ENCODE measurements at places on chromosomes 13 and 19. TPM values are rescaled to one million over a fixed set of nuclear protein-coding genes. Genes with fewer than 3 reads are reported as not detected.
A peak's percentile ranks its signal among the peaks of the same experiment; 100 is the strongest.

- DNase-seq = no peak
Measured at GRCh38 chr13:37482331-37482730, 116.2 kb downstream of the POSTN start.

The IZUMO1 gene
- not detected for total RNA-seq

- DNase-seq = peak; percentile 40
Measured at GRCh38 chr13:98279473-98280175, 102.6 kb upstream of the RNF113B start.

DNA sequence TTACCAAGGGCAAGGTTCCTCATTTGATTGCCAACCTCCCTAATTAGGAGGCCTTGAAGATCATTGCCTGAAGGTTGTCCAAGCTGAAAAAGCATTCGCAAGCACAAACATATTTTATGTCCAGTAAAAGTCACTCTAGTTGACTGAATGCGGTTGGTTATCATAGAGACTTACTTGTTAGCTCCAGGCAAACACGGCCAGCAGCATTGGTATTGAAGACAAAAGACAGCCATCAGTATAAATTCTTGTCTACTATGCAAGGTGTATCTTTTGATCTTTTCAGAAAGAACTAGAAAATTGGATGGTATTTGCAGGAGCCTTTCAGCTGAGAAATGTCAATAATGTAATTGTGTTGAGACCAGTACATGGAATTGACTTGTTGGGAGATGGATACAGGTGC lies 129.9 kb downstream of the GPC6 start:
- no peak for DNase-seq

DNA sequence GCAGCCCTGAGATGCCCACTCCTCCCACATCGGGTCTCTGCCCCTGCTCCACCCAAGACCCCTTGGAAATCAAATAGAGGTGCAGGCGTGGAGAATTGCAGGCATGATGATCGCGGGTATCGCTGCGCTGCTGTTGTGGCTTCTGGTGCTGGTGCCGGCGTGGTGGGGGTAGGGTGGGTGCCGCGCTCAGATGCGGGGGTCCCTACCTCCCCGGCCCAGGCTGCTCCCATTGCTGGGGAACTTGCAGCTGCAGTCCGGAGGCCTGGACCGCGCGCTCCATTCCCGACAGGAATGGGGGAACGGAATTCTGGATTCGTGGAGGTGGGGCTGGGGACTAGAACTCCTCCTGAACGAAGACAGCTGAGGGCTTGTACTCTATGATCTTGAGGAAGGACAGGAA lies 20.4 kb downstream of the CYP2F1 start:
- DNase-seq = no peak

- no peak for DNase-seq
Measured at GRCh38 chr19:58123354-58123753, 25.3 kb upstream of the ZSCAN18 start.

All from activated naive CD8-positive, alpha-beta T cell treated with anti-CD3 and anti-CD28 coated beads, Interleukin-2, amount 10 ng/mL, durations not matched to agents 7 days and 5 days (primary cell).